ENCODE measurements at places on chromosomes 6 and 20.

DNA sequence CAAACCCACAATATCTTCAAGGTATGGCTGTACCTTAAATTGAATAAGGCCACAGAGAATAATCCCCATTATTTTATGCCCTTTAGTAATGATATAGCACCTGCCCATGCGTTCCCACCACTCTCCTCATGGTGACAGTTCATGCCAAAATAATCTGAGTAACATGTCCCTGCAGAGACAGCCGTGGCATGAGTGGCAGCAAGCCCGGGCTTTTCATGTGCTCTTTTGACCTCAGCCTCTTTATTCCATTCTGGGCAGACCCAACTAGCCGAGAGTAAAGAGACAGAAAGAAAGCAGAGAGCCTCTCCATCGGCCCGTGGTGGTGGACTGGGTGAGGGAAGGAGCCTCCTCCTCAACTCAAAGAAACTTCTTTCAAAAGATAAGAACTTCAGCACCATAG is 19.9 kb upstream of the POPDC3 start:
- no peak for DNase-seq

GRCh38 chr6:35166520-35166919 is 25.4 kb upstream of the TCP11 start:
- DNase-seq, result no peak

DNA sequence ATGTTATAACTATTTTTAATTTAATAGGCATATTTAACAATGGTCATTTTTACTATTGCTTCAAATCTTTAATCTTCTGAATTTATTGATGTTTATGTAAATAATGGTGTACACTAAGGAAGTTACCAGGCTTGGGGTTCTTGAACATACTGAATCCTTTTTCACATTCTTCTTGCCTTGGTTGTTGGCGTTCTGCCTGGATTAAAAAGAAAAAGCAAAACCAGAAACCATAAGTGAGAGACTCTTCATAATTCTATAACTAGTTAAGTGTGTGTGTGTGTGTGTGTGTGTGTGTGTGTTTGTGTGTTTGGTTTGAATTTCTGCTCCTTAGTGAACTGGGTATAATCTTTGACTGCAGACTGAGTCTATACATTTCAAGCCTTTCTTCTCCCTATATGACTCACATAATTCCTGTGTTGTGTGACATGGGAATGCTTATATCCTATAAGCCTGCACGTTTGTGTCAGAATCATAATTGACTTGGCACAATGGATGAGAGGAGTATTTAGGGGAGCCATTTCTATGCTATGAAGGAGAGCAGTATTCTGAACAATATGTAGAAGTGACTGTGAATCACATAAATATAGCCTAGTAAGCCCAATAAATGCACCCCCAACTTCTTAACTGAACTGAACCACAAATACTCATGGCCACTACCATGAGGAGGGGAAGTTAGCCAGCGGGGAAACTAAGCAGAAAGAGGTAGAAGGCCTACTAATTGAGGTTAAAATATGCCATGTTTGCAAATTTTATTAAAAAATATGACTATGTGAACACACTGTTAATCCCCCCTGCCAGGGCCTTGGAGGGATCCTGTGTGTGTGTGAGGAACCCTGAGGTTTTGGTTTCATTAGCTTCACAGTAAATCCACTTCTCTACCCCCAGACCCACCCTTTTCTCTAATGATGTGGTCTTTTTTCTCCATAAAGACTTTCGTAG is 425.5 kb downstream of the BCKDHB start:
- no peak for DNase-seq

GRCh38 chr6:3345836-3346235 is 87.1 kb downstream of the PSMG4 start:
- no peak for DNase-seq

GRCh38 chr6:160128879-160129516 is 7.4 kb downstream of the SLC22A1 start:
- no peak for DNase-seq

DNA sequence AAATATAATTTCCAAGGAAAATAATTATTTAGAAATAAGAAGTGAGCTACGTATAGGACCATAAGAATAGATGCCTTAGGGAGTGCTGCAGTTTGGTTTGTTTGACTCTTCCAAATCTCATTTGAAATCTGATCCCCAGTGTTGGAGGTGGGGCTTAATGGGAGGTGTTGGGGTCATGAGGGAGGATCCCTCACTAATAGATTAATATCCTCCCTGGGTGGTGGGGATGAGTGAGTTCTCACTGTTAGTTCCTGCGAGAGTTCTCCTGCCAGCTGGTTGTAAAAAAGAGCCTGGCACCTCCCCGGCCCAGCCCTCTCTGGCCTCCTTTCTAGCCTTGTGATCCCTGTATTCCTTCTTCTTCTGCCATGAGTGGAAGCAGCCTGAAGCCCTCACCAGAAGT is 69.3 kb downstream of the RCAN2 start:
- DNase-seq, result no peak

GRCh38 chr6:82775361-82775760 is 290.3 kb downstream of the UBE3D start:
- no peak for DNase-seq

- DNase-seq, result peak; percentile 89
Observed at GRCh38 chr6:56749632-56750151, 107.0 kb upstream of the DST start.

- DNase-seq, result no peak
Observed at GRCh38 chr6:23307516-23307915, 738.1 kb downstream of the HDGFL1 start.

- DNase-seq, result peak; percentile 14
Observed at GRCh38 chr6:5674141-5674540, 332.6 kb downstream of the NRN1 start.

DNA sequence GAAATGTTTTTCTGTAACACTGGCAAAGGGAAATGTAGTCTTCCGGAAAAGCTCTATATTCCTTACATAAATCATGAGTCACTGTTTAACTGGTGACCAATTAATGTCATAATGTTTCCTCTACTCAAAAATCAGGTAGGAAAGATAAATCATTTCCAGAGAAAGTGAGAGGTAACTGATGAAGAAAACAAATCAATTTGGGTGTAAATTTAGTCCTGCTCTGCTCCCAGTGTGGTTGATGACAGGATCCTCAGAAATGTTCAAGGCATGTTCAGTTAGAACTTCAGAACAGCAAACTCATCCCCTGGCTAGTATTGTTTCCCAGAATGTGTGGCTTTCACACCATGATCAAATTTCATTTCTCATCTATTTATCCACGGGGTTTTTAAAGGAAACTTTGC is 38.8 kb upstream of the SPACA1 start:
- DNase-seq, result no peak

GRCh38 chr20:50980851-50981713 is 22.5 kb downstream of the MOCS3 start:
- DNase-seq, result no peak

GRCh38 chr20:35788796-35789195 is 17.0 kb downstream of the PHF20 start:
- DNase-seq, result no peak

- no peak for DNase-seq
Observed at GRCh38 chr6:33571637-33572316, 8.3 kb downstream of the BAK1 start.

- DNase-seq, result no peak
Observed at GRCh38 chr6:71049198-71049770, 92.4 kb upstream of the B3GAT2 start.

DNA sequence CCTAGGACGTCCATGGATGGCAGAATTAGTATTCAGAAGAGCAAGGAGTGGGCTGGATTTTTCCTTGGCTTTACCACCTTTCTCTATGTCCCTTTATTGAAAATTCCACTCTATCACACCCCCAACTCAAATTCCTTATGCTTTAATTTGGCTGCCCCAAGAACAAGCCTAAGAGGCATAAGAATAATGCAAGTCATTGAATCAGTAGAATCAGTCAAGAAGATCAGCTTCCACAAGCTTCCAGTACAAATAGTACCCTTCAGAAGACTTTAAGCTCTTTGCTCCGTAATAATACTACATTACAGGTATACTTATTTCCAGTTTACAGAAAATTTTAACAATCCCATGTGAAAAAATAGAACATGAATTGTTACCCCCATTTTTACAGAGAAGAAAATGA is 51.0 kb upstream of the SNAP25 start:
- DNase-seq, result no peak

DNA sequence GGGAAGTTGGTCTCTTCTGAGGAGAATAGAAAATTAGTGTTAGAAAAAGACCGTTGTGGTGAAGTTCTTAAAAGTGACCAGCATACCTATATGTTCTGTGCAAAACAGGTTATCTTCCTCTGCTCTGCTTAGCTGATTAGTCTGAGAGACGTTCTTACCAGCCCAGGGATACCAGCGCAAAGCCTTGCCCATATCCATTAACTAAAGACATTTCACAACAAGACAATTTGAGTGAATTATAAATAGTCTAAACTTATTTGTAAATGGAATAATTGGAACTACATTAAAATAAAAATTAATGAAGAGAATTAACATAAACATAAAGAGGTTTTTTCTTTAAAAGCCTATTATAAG is 144.0 kb downstream of the PDE7B start:
- no peak for DNase-seq

GRCh38 chr6:106160189-106160588 is 74.1 kb downstream of the PRDM1 start:
- DNase-seq, result no peak

GRCh38 chr6:33768644-33769120 is 20.2 kb downstream of the LEMD2 start:
- peak; percentile 81 for DNase-seq

- no peak for DNase-seq
Observed at GRCh38 chr6:20238688-20239587, 26.7 kb upstream of the MBOAT1 start.

- DNase-seq, result peak; percentile 35
Observed at GRCh38 chr20:56788041-56788670, 159.1 kb downstream of the TFAP2C start.

DNA sequence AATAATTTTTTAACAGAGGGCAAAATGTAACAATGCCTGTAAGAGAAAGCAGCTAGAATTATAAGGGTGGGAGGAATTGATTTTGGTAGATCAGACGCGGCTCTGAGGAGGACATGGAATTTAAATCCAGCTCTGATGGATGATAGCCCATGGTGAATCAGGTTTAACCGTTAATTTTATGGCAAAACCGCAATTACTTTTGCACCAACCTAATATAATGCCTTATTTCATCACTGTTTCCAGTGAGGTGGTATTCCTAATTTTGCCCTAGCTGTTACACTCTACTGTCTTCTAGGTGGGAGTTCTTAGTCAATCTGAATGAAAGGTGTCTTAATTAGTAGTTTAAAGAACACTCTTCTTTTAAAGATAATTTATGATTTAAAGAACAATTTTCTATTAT is 198.3 kb upstream of the SMLR1 start:
- no peak for DNase-seq

GRCh38 chr6:85353012-85353411 is 96.9 kb upstream of the NT5E start:
- no peak for DNase-seq

DNA sequence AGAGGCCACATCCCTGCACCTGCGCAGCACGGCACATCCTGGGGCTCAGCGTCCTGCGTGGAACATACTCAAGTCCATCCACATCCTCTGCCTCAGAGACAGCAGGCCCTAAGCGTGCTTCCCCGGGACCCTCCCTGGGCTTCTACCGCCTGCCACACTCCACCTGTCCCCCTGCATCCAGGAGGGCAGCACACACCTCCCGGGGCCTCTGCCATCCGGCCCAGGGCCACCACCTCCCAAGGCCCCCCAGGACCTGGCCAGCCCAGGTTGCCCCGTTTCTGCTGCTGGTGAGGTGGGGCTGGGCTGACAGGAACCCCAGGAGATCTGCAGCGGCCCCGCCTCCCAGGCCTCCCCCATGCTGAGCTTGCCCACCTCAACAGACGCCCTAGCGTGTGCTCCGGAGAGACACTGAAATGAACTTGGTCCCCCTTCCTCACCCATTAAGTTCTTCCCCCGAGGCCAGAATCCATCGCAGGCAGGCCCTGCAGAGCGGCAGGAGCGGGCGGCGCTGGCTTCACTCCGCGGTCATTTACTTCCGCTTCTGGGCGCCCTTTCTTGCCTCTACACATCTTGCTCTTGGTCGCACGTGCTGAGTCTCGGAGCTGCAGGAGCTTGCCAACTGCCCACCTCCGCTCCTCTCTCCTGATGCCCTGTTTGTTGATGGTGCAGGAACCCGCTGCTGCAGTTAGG is 235.3 kb downstream of the TAF4 start:
- no peak for DNase-seq

DNA sequence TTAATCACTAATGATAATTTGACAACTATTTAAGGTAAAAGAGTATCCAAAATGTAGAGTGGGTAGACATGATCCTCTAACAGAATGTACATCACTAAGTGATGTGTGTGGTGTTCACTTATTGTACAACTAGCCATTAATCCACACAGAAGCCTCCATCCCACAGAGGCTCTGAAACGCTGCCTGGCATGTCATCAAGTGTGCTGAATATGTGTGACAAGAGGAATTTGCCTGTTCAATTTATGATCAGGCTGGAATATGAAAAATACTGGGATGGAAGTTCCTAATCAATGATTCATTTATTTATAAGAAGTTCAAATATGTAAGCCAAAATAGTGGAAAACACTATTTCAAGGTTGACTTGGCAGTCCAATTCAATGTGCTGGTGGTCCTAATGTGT is 72.4 kb downstream of the BACH2 start:
- DNase-seq, result no peak

DNA sequence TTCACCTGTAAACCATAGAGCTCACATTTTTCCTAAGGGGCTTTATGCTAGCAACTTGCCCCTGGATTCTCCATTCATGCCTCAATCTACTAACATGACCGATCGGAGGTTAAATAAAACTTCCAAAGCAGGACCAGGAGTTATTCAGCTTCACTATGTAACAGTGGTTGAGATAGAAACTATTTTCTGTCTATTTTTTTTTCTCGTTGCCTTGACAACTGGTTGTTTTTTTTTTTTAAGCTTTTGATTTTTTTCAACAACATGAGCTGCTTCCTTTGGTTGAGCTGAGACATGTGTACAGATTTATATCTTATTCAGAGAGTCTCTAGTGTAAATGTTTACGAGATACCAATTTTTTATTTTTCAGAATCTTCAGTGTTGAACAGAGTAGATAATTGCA is 85.7 kb downstream of the SHLD1 start:
- peak; percentile 73 for DNase-seq

GRCh38 chr20:11907621-11908020 is 10.1 kb upstream of the BTBD3 start:
- peak; percentile 9 for DNase-seq

- DNase-seq, result no peak
Observed at GRCh38 chr20:31833931-31834521, 11.4 kb downstream of the FOXS1 start.

GRCh38 chr20:57735831-57736737 is 26.3 kb upstream of the PMEPA1 start:
- no peak for DNase-seq

- no peak for DNase-seq
Observed at GRCh38 chr6:111356551-111356950, 126.5 kb downstream of the REV3L start.
